CD4-positive, alpha-beta T cell (primary cell): ENCODE measurements at places on chromosomes 2 and 18. TPM values are rescaled to one million over a fixed set of nuclear protein-coding genes. Genes with fewer than 3 reads are reported as not detected.

- no peaks in the 10 kb centered on the region for H3K27me3 ChIP-seq
- H3K4me1 ChIP-seq: no peaks in the 10 kb centered on the region
- no peaks in the 10 kb centered on the region for H3K36me3 ChIP-seq
Measured at GRCh38 chr2:116719836-116720235, 1094.7 kb upstream of the DDX18 start.

GRCh38 chr2:40962026-40962425 is 510.1 kb upstream of the SLC8A1 start:
- no peaks in the 10 kb centered on the region for H3K27me3 ChIP-seq
- H3K4me1 ChIP-seq: no peaks in the 10 kb centered on the region
- H3K4me3 ChIP-seq: no peak overlapping the region
- H3K36me3 ChIP-seq: no peaks in the 10 kb centered on the region
- no peak for DNase-seq

- DNase-seq: no peak
- no peaks in the 10 kb centered on the region for H3K27me3 ChIP-seq
- H3K4me3 ChIP-seq: no peak overlapping the region
Measured at GRCh38 chr18:44893045-44893706, 212.5 kb downstream of the SETBP1 start.

DNA sequence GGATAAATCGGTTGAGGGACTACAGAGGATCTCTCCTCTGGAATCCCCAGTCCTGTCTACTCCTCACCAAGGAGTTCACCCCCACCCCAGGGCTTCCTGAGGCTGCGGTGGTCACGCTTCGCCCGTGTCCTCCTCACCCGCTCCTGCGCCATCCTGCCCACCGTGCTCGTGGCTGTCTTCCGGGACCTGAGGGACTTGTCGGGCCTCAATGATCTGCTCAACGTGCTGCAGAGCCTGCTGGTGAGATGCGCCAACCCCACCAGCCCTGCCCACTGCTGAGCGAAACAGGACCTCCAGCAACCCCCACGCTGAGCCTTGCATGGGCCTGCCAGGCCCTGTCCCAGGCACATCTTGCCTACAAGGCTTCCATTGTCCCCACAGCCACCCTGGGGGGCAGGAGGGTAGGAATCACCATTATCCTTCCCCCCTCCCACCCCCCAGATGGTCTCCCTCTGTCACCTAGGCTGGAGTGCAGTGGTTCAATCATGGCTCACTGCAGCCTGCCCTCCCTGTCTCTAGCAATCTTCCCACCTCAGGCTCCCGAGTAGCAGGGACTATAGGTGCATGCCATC is 6.7 kb upstream of the CTDSP1 start:
- peaks cover 42% of the 10 kb centered on the region for H3K4me1 ChIP-seq
- H3K4me3 ChIP-seq: no peak overlapping the region
- H3K27me3 ChIP-seq: no peaks in the 10 kb centered on the region
- H3K27ac ChIP-seq: no peak overlapping the region
- DNase-seq: no peak
- no peaks in the 10 kb centered on the region for H3K36me3 ChIP-seq

DNA sequence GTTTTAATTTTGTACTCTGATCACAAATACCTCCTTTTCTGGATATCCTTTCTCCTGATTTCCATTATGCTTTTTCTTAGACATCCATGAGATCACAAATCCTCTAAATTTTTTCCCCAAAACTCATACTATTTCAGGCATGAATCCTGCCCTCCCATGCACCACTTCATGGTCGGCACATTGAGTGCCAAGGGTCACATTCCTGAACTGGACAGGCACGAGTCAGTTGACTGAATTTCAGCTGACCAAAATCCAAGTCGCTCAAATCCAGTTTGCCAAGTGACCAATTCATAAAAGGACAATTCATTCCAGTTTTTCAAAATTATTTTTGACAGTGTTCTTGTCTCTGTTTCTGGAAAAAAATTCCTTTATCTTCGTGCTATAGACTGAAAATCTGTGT is 22.1 kb downstream of the DYNAP start:
- no peak overlapping the region for H3K4me3 ChIP-seq
- H3K27me3 ChIP-seq: no peaks in the 10 kb centered on the region
- no peak for DNase-seq
- H3K27ac ChIP-seq: no peak overlapping the region

Gene OTOS
- not detected for total RNA-seq

Gene IL1F10
- total RNA-seq: not detected

Gene CXCR1
- not detected for total RNA-seq
